ENCODE measurements at places on chromosomes 3 and 15. TPM values are rescaled to one million over a fixed set of nuclear protein-coding genes. Genes with fewer than 3 reads are reported as not detected.

Gene INSYN1
- 3.6 TPM for total RNA-seq

Gene MYO1E
- total RNA-seq = 24.8 TPM

Gene RTP3
- not detected for total RNA-seq

Gene C15orf62
- total RNA-seq = not detected

Gene TUSC7
- total RNA-seq = not detected

Gene CAPN7
- 44.3 TPM for total RNA-seq

DNA sequence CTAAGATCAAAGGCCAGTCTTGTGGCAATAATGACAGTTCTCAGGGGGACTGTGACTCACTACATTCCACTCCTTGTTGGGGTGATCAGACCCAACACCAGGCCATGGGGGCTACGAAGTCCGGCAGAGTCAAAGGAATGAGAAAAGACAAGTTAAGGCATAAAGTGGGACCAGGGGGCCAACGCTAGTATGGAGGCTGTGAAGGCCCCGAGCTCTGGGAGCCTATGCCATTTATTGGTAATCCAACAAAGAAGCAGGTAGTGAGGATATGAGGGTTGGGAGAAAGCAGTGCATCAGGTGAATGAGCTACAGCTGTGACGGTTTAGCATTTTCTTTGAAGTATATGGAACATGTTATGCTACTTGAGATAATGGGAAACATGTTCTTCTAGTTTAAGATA is 104.4 kb upstream of the C2CD4B start:
- H3K27me3 ChIP-seq = no peaks in the 10 kb centered on the region
- no peak overlapping the region for H3K4me3 ChIP-seq
- no peaks in the 10 kb centered on the region for H3K36me3 ChIP-seq
- H3K27ac ChIP-seq = no peak overlapping the region

DNA sequence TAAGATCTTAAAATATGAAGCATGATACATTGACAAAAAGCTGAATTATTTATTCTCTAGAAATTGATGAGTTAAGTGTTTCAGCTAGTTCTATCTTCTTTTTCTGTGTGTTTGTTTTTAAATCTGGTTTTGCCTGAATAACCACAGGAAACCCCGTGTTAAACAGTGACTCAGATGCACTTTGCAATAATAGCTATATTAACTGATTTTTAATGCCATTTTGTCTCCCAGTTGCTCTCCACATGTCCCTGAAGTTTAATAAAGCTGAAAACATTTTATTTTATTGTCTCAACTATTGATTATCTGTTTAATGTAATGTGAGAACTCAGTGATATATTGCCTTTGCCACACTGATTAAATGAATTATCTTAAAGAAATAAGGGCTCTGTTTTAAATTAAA is 42.8 kb upstream of the ROBO1 start:
- H3K4me3 ChIP-seq = no peak overlapping the region
- no peaks in the 10 kb centered on the region for H3K4me1 ChIP-seq
- no peak overlapping the region for H3K27ac ChIP-seq
- no peaks in the 10 kb centered on the region for H3K27me3 ChIP-seq

DNA sequence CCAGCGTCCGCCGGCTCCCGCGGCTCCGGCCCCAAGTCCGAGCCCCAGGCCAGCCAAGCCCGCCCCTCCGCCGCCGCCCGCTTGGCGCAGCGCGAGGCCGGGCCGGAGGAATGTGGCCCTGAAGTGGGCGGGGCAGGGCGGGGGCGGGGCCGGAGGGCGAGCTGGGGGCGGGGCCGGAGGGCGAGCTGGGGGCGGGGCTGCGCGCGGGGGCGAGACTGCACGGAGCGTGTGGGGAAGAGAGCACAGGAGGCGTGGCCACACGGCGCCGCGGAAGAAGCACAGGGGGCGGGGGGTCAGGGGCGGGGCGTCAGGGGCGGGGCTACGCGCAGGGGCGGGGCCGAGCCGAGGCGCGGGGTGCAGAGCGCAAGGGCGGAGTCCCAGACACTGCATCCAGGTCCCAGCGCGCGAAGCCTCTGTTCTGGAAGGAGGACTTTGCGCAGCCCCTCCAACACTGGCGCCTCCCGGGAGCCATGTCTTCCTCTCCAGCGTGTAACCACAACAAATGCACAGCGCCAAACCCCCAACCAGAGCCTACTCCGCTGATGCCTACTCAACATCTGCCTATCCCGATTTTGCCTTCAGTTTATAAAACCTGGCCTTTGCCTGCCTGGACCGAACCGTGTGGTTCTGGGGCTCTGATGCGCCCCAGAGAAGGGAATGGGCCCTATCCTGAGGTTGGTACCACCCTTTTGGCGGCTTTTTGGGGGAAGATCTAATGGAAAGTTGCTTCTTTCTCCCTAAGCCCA is 105.5 kb downstream of the IQSEC1 start:
- DNase-seq = peak; percentile 91
- no peaks in the 10 kb centered on the region for H3K36me3 ChIP-seq
- no peak overlapping the region for H3K4me3 ChIP-seq
- H3K27me3 ChIP-seq = no peaks in the 10 kb centered on the region

DNA sequence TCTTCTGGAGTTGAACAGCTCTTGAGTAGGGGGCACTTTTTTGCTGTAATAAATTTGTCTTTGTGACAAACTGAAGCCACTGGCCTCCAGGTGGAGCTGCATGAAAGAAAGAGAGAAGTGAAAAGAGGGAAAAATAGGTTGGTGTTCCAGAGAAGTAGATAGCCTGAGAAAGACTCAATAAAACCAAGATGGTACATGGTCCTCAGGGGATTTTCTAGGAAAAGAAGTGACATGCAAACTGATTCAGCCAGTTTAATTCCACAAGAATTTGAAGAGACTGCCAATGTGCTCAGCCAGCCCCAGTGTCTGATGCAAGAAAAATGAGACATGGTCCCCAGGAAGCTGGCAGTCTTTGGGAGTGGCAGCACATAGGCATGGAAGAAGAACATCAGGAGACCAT is 152.7 kb downstream of the CD47 start:
- H3K27me3 ChIP-seq = no peaks in the 10 kb centered on the region
- no peak overlapping the region for H3K27ac ChIP-seq
- no peaks in the 10 kb centered on the region for H3K36me3 ChIP-seq
- peak; percentile 46 for DNase-seq
- H3K4me1 ChIP-seq = no peaks in the 10 kb centered on the region

DNA sequence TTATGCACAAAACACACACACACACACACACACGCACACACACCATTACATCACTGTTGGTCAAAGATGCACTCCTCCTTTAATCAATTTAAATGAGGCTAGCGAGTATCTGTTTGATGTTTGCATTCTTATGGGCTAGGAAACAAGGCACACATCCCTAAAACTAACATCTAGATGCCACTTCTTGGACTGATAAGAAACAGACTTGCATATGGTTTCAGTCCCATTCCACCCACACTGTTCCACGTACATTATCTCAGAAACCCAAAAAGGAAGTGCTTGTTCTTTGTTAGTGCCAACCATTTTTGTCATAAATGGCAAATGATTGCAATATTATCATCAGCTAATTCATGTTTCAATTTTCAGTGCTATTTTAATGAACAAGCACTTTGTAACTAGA is 69.5 kb downstream of the CCR1 start:
- H3K27me3 ChIP-seq = no peaks in the 10 kb centered on the region
- DNase-seq = no peak
- H3K4me1 ChIP-seq = no peaks in the 10 kb centered on the region
- no peak overlapping the region for H3K4me3 ChIP-seq
- no peak overlapping the region for H3K27ac ChIP-seq
- H3K36me3 ChIP-seq = no peaks in the 10 kb centered on the region

DNA sequence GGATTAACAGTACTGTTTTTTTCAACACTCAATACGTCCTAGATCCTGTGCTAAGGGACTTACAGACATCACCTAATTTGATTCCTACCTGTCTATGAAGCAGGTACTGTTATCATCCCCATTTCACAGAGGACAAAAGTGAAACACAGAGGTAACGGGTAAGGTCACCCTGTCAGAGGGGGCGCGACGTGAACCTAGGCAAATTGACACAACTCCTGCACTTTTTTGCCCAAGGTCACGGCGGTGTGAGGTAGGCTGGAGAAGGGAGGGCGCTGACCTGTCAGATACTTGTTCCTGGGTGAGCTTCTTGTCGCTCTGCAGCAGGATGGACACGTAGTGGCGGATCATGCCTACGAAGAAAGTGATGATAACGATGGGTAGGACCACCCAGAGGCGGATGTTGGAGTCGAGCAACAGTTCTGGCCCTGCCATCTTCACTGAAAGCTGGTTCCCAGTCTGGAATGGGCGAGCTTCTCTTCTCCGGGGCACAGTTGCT is 363 bp downstream of the EMC3 start:
- H3K36me3 ChIP-seq = no peaks in the 10 kb centered on the region
- peaks cover 28% of the 10 kb centered on the region for H3K4me1 ChIP-seq
- peak overlapping the region; percentile 74 for H3K27ac ChIP-seq
- DNase-seq = no peak
- peak overlapping the region; percentile 64 for H3K4me3 ChIP-seq

DNA sequence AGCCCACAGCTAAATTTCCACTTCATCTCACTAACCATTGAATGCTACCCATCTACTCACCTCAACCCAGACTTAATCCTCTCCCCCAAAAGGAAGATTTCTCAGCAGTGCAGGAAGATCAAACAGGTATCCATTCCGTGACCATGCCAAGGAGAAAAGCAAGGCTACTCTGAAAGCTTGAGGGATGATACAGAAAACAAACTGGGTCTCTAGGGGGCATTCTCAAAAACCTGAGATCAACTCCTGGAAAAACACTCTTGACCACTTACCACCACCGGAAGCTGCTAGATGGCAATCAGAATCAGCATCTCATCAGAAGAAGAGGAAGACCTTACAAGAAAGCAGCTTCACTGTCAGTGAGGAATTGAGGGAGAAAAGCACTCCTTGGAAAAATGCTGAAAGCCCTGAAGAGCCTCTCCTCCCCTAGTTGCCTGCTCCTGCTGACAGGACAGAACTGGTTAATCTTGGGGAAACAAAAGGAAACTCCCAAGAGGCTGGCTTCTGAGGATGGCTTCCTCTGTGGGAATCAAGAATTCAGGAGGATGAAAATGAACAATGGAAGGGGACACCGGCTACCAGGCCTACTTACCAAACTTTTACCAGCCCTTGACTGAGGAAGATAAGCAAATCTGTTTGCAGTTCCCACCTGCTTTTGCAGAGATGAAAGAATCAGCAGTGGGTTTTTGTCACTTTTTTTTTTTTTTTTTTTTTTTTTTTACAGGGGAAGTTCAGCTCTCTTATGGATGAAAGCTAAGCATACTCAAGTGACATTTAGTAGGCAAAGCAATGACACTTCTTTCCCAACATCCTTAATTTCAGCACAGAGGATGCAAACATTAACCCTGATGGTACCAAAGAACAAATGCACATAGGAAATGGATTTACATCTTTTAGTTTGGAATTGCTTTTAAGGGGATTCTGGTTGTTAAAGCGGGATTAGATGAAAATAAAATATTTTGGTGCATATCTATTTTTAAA is at the start of gene ATP8B4:
ATP8B4 (minus strand) TSS at position 171 of the 978 bp plus-strand sequence. CDS start 12,267 bp downstream, outside the sequence.
- no peak for DNase-seq
- no peaks in the 10 kb centered on the region for H3K4me1 ChIP-seq
- H3K36me3 ChIP-seq = no peaks in the 10 kb centered on the region
- no peak within 1 kb of the TSS for H3K27ac ChIP-seq
- no peak within 1 kb of the TSS for H3K4me3 ChIP-seq

- no peak overlapping the region for H3K4me3 ChIP-seq
- DNase-seq = no peak
Observed at GRCh38 chr3:50371133-50371685, 11.9 kb upstream of the TMEM115 start.

- no peaks in the 10 kb centered on the region for H3K36me3 ChIP-seq
- H3K27me3 ChIP-seq = peaks cover 10% of the 10 kb centered on the region
- peaks cover 19% of the 10 kb centered on the region for H3K4me1 ChIP-seq
- no peak for DNase-seq
Observed at GRCh38 chr3:194688200-194688740, 2.6 kb downstream of the FAM43A start.

GRCh38 chr3:23761440-23761896 is 44.3 kb upstream of the UBE2E1 start:
- no peak overlapping the region for H3K4me3 ChIP-seq
- no peak overlapping the region for H3K27ac ChIP-seq
- H3K4me1 ChIP-seq = no peaks in the 10 kb centered on the region
- no peak for DNase-seq
- no peaks in the 10 kb centered on the region for H3K36me3 ChIP-seq

DNA sequence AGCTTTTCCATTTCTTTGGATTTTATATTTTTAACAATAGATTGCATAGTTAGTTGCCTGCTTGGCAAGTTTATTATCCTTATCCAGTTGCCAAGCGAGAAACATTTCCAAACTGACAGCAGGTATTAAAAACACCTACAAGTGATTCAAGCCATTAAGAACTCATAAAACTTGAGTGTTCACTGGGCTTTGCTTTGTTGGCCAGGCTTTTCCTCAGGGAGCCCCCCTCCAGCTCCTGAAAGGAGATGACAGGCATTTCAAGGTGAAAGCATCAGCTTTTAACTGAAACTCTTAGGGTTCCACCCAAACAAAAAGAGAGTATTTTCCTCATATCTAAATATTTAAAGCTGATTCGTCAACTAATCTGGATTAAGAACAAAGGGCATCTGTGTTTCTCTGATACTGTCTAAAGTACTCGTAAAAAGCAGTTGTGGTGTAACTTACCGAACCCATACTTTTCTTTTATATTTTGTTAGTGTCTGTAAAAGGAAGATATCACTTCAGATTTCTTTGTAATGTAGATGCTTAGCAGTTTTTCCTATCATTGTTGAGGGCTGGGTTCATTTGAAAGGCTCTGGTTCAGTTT is 363.4 kb downstream of the OTOL1 start:
- no peak overlapping the region for H3K4me3 ChIP-seq
- H3K4me1 ChIP-seq = no peaks in the 10 kb centered on the region
- H3K27me3 ChIP-seq = no peaks in the 10 kb centered on the region
- DNase-seq = no peak
- no peak overlapping the region for H3K27ac ChIP-seq

GRCh38 chr3:159607856-159608255 is 380.8 kb upstream of the IL12A start:
- H3K4me1 ChIP-seq = no peaks in the 10 kb centered on the region
- H3K27ac ChIP-seq = no peak overlapping the region
- no peaks in the 10 kb centered on the region for H3K36me3 ChIP-seq
- no peak overlapping the region for H3K4me3 ChIP-seq
- DNase-seq = no peak

GRCh38 chr15:68424754-68425390 is 7.1 kb downstream of the ITGA11 start:
- no peaks in the 10 kb centered on the region for H3K27me3 ChIP-seq
- H3K27ac ChIP-seq = no peak overlapping the region
- no peak overlapping the region for H3K4me3 ChIP-seq
- no peaks in the 10 kb centered on the region for H3K4me1 ChIP-seq
- no peak for DNase-seq

DNA sequence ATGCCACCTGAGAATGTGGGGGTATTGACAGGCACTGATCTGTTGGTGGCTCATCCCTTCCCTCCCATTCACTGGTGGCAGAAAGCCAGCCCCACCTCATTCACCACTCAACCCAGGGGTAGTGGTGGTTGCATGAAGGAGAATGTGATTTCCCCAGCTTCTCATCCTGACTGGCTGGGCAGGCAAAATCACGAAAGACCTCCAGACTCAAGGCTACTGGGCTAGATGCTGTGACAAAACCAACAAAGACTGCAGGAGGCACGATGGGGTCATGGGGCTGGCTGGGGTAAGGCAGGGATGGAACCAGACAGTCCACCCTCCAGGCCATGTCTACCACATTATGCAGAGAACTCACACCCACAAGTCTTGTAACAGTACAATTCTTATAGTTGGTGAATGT is 33.9 kb downstream of the FSTL1 start:
- peaks cover 12% of the 10 kb centered on the region for H3K36me3 ChIP-seq
- peaks cover 50% of the 10 kb centered on the region for H3K4me1 ChIP-seq
- no peaks in the 10 kb centered on the region for H3K27me3 ChIP-seq
- peak; percentile 44 for DNase-seq
- H3K27ac ChIP-seq = peak overlapping the region; percentile 93
- no peak overlapping the region for H3K4me3 ChIP-seq

GRCh38 chr3:143989461-143989860 is 17.8 kb downstream of the DIPK2A start:
- no peaks in the 10 kb centered on the region for H3K36me3 ChIP-seq
- no peaks in the 10 kb centered on the region for H3K4me1 ChIP-seq
- no peaks in the 10 kb centered on the region for H3K27me3 ChIP-seq
- no peak overlapping the region for H3K27ac ChIP-seq
